ENCODE measurements at places on chromosomes 6 and 20. TPM values are rescaled to one million over a fixed set of nuclear protein-coding genes. Genes with fewer than 3 reads are reported as not detected.
A peak's percentile ranks its signal among the peaks of the same experiment; 100 is the strongest.

Gene PSMG4
- total RNA-seq: 18.0 TPM

- no peaks in the 10 kb centered on the region for H3K27me3 ChIP-seq
- peaks cover 4% of the 10 kb centered on the region for H3K36me3 ChIP-seq
- no peak overlapping the region for H3K27ac ChIP-seq
- DNase-seq: no peak
Measured at GRCh38 chr6:147345902-147346301, 141.7 kb downstream of the STXBP5 start.

DNA sequence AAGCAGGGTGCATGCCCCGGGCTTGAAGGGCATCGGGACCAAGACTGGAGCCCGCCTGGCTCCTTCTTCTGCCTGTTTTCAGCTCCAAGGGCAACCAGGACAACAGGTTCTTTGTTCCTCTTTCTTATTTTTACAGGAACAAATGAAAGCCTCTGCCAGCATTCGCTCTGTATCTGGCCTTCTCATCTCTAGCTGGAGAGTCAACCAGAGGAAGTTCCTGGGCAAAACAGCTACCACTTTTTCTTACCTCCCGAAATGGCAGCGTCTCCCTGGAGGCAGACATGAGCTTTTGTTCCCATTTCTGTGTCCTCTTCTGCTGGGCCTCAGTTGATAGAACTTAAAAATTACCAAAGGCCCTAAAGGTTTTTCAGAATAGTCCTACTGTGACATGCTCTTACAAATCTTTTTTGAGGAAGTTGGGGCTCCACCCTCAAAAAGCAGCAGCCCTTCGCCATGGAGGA is 74.1 kb upstream of the NAA20 start:
- no peaks in the 10 kb centered on the region for H3K4me1 ChIP-seq
- no peak for DNase-seq
- no peaks in the 10 kb centered on the region for H3K27me3 ChIP-seq

- peaks cover 5% of the 10 kb centered on the region for H3K4me1 ChIP-seq
- H3K27ac ChIP-seq: no peak overlapping the region
- DNase-seq: no peak
- H3K27me3 ChIP-seq: no peaks in the 10 kb centered on the region
- no peak overlapping the region for H3K4me3 ChIP-seq
- H3K36me3 ChIP-seq: no peaks in the 10 kb centered on the region
Measured at GRCh38 chr20:32908334-32909292, 49.9 kb downstream of the EFCAB8 start.

- no peak overlapping the region for H3K27ac ChIP-seq
- H3K27me3 ChIP-seq: no peaks in the 10 kb centered on the region
- H3K4me1 ChIP-seq: no peaks in the 10 kb centered on the region
- no peaks in the 10 kb centered on the region for H3K36me3 ChIP-seq
- no peak overlapping the region for H3K4me3 ChIP-seq
Measured at GRCh38 chr20:42435230-42435629, 754.5 kb downstream of the PTPRT start.

DNA sequence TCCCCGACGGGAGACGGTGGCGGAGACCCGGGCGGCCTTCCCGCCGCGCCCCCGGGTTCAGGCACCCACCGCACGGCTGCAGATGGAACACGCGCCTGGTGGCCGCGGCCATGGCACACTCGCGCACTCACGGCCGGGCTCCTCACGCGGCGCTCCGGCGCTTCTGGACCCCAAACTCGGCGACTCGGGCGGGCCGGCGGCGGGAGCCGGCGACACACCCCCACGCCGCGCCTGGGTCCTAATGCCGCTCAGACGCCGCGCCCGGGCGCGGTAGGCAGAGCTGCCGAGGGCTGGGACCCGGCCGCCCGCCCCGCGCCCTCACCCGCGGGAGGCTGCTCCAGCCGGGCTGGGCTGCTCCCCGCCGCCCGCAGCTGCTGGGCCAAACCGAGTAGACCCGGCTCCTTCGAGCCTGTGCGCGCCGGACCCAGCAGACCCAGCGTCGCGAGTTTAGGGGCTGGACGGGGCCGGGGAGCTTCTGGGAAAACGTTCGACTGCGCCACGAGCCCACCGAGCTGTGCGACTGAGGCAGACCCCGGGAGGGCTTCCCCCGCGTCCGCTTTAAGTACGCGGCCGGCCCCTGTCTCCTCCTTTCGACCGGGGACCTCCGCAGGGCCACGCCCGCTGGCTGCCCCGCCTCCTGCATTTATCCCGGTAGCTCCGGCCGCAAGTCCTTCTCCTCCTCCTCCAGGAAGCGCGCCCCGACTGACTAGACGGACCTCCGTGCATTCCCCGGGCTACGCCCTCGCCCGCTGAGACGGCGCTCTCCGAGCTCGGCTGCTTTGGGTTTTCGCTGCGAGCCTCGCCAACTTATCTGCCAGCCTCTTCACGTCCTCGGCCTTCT is at the start of gene SLC4A11:
Gene SLC4A11, minus strand, starts transcription at position 165 of the 841 bp plus-strand sequence. Its CDS starts 53 bp downstream, at position 112.
- H3K27me3 ChIP-seq: peaks cover 3% of the 10 kb centered on the region
- H3K4me1 ChIP-seq: peaks cover 24% of the 10 kb centered on the region
- DNase-seq: peak; percentile 42
- H3K27ac ChIP-seq: no peak within 1 kb of the TSS
- H3K36me3 ChIP-seq: no peaks in the 10 kb centered on the region

DNA sequence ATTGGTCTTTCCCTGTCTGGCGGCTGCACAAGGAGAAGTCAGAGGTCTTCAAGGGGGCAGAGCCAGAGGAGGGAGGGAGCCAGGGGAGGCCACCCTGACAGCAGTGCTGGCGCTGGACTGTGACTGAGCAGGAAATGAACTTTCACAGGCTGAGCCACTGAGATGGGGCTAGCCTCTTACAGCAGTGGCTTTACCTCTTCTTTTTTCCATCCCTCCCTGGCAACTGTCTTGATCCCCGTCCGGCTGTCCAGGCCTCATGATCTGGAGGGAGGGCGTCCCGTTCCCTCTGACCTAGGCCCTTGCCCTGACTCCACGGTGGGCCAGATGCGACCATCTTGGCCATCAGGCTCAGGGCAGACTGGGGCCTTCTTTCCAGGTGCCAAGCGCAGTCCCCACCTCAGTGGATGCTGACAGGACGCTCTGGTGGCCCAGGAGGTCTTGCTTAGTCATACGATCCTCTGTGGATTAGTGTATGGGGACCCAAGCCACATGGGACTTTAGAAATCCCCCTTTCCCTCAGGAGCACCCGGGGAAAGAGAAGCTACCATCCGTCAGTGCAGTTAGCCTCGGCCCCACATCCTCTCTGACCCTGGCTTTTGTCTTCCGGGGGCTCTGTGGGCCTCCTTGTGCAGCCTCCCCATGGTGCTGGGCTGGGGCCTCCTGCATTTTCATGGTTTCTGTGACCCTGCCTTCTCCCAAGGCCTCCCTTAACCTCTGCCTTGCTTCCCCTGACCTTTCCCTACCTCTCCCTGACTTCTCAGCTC is 57.4 kb upstream of the CCDC167 start:
- H3K27me3 ChIP-seq: no peaks in the 10 kb centered on the region
- DNase-seq: no peak
- H3K36me3 ChIP-seq: no peaks in the 10 kb centered on the region
- H3K4me3 ChIP-seq: no peak overlapping the region
- no peaks in the 10 kb centered on the region for H3K4me1 ChIP-seq

Gene STK35
- 15.7 TPM for total RNA-seq

Gene DLL1
- total RNA-seq: 1.1 TPM

- H3K36me3 ChIP-seq: no peaks in the 10 kb centered on the region
- H3K27me3 ChIP-seq: no peaks in the 10 kb centered on the region
- no peak overlapping the region for H3K27ac ChIP-seq
- DNase-seq: no peak
- H3K4me3 ChIP-seq: no peak overlapping the region
Measured at GRCh38 chr6:14417377-14417776, 299.8 kb downstream of the CD83 start.

GRCh38 chr20:47278907-47279348 is 77.6 kb downstream of the ZMYND8 start:
- no peaks in the 10 kb centered on the region for H3K4me1 ChIP-seq
- H3K27me3 ChIP-seq: no peaks in the 10 kb centered on the region
- no peak overlapping the region for H3K27ac ChIP-seq

DNA sequence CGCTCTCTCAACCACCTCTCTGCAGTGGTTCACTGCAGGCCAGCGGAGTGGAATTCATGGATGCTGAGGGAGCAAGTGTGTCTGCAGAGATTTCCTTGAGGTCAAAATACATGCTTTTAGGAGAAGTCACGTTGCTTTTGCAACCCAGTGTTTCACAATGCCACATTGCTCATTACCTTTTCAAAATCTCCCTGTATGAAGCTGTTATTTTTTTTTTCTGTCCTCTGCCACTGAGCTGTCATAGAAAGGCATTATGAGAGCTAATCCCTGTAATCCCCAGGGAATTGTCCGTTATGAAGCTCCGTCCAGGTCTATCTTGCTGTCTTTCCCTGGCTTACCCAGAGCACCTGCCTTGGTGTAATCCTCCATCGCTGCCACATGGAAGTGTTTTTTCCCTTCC is 60.5 kb upstream of the SLC22A23 start:
- no peak overlapping the region for H3K4me3 ChIP-seq
- H3K36me3 ChIP-seq: no peaks in the 10 kb centered on the region
- H3K4me1 ChIP-seq: no peaks in the 10 kb centered on the region
- no peak overlapping the region for H3K27ac ChIP-seq
- H3K27me3 ChIP-seq: peaks cover 2% of the 10 kb centered on the region

- no peak overlapping the region for H3K27ac ChIP-seq
- H3K27me3 ChIP-seq: no peaks in the 10 kb centered on the region
- no peaks in the 10 kb centered on the region for H3K36me3 ChIP-seq
- no peaks in the 10 kb centered on the region for H3K4me1 ChIP-seq
Measured at GRCh38 chr6:75012018-75012417, 193.8 kb downstream of the COL12A1 start.

DNA sequence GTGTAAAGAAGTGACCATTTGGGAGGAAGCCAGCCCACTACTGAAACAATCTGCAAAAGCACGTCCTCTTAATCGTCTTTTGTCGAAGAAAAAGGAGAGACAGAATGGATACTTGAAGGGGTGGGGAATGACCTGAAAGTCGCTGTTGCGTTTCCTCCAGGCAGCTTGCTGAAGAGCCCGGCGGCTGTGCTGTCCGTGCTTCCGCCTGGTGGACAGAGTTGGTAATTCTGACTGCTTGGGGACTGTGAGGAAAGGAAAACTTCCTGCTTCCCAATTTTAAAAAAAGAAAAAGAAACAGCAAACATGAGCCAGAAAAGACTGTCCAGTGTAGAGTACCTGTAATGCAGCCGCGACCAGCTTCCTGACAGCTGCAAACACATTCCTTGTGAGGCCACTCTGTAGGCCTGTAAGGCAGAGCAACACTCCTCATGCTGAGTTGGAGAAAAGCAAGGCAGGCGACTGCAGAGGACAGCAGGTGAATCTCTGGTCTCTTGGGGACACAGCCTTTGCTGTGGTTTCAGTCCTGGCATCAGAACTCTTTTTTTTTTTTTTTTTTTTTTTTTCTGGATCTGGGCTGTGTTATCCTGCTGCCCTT is 251.1 kb upstream of the TBX18 start:
- no peaks in the 10 kb centered on the region for H3K36me3 ChIP-seq
- no peak overlapping the region for H3K27ac ChIP-seq
- H3K27me3 ChIP-seq: no peaks in the 10 kb centered on the region
- H3K4me1 ChIP-seq: no peaks in the 10 kb centered on the region
- DNase-seq: no peak

Gene BMP7
- not detected for total RNA-seq

- H3K27ac ChIP-seq: no peak overlapping the region
- H3K4me1 ChIP-seq: no peaks in the 10 kb centered on the region
- H3K36me3 ChIP-seq: no peaks in the 10 kb centered on the region
- no peaks in the 10 kb centered on the region for H3K27me3 ChIP-seq
- no peak for DNase-seq
- no peak overlapping the region for H3K4me3 ChIP-seq
Measured at GRCh38 chr20:59823030-59823423, 110.4 kb downstream of the SYCP2 start.

Gene REV3L
- 35.7 TPM for total RNA-seq

DNA sequence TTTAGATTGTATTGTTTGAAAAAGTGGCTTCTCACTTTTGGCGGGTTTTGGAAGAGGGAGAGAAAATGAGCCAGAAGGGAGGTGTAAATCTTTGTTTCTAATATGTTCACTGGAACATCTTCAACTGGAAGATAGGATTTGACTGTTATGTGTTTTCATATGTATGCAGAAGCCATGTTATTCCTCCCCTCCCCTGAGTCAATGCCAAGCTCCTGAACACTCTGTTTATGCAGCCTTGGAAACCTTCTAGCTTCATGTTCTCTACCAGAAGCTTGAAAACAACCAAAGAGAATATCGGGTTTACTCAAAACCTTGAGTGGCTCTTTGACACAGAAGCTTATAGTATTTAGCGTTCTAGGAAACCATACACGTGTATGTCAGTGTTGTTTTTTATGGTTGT is 279.1 kb downstream of the PRL start:
- H3K4me1 ChIP-seq: no peaks in the 10 kb centered on the region
- no peak overlapping the region for H3K27ac ChIP-seq
- no peak overlapping the region for H3K4me3 ChIP-seq
- no peaks in the 10 kb centered on the region for H3K36me3 ChIP-seq
- H3K27me3 ChIP-seq: no peaks in the 10 kb centered on the region

GRCh38 chr6:6750594-6751265 is 162.2 kb downstream of the LY86 start:
- H3K27me3 ChIP-seq: no peaks in the 10 kb centered on the region
- H3K4me3 ChIP-seq: no peak overlapping the region
- no peaks in the 10 kb centered on the region for H3K4me1 ChIP-seq
- H3K27ac ChIP-seq: no peak overlapping the region

DNA sequence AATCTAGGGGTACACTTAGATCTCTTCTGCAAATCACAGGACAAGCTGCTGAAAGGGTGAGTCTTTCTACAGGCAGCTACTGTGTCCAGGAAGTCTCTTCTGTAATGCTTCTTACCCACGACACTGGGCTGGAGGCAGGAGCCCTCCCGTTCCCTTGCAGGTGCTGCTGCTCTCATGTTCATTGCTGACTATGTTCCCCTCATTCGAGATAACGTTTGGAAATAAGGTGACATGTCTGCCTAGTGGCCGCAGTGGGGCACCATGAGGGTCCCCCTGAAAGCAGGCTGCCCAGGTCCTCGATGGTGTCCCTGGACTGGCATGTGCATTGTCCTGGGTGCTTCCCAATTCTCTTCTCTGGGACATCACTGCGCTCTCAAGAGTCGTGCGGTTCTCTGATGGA is 74.7 kb downstream of the SYNJ2 start:
- no peak overlapping the region for H3K4me3 ChIP-seq
- peaks cover 15% of the 10 kb centered on the region for H3K4me1 ChIP-seq
- no peak for DNase-seq
- H3K27ac ChIP-seq: no peak overlapping the region

All from CD4-positive, CD25-positive, alpha-beta regulatory T cell (primary cell).